ENCODE measurements at places on chromosomes 3 and 15.

DNA sequence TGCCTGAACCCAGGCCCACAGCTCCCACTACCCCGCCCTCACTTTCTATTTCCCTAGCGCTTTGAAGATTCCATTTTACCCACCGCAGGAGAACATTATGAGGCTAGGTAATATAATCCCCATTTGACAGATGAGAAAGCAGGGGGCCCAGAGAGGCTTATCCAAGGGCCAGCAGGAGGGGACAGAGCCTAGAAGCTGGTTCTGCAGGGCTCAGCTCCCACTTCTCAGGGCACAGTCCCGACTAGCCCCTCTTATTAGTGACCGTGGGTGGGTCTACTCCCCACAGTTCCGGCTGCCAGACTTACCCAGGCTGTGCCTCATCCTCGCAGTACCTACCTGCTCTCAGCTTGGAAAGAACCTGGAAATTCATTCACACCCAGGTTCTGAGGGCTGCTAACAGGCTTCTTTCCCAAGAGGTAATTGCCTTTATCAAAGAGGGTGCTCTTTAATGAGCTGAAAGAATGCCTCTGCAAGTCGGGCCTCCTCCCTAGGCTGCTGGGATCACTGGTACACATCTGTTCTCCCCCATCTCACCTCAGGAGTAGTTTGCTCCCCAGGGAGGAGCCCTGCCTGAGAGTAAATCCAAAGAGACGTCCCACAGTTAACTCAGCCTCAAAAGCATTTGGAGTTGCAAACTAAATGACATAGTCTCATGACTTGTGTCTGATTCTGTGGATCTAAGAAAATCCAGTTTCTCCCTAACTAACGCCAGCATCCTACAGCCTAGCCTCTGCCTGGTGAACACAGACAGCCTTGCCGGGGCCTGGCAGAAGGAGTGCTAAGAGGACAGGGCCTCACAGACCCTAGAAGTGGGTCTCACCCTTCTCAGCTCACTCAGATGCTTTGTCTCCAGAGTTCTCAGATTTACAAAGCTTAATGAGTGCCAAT lies 125.0 kb downstream of the CHSY1 start:
- DNase-seq = no peak

DNA sequence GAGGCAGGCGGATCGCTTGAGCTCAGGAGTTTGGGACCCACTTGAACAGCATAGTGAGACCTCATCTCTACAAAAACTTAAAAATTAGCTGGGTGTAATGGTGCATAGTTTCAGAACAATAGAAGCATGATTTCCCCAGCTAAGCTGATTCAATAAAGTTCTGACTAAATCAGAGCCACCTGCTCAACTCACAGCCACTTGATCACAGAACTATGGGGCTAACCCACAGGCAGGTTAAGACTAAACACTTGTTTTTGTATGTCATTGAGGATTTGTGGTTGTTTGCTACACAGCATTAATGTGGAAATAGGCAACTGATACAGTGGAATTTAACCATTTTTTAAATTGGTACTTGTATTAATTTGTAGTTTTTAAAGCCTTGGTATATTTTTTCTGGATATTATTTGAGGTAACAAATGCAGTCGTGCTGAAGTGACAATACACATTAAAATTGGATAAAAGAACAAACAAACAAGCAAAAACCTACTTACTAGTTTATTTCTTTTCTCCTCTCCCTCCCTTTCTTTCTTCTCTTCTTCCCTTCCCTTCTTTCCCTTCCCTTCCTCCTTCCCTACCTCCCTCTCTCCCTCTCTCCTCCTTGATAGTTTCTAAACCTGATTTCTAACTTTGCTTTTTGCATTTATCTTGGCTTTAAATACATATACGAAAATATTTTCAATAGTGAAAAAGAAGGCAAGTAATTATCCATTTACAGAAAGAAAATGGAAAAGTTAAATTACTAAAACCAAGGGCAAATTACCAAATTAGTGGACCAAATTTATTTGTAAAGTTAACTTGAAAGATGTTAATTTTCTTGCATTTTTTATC lies 32.1 kb downstream of the OXSM start:
- no peak for DNase-seq

GRCh38 chr3:158313338-158313927 lies 203.5 kb downstream of the RSRC1 start:
- DNase-seq = no peak

- no peak for DNase-seq
Measured at GRCh38 chr3:163056874-163057497, 1560.4 kb downstream of the OTOL1 start.

DNA sequence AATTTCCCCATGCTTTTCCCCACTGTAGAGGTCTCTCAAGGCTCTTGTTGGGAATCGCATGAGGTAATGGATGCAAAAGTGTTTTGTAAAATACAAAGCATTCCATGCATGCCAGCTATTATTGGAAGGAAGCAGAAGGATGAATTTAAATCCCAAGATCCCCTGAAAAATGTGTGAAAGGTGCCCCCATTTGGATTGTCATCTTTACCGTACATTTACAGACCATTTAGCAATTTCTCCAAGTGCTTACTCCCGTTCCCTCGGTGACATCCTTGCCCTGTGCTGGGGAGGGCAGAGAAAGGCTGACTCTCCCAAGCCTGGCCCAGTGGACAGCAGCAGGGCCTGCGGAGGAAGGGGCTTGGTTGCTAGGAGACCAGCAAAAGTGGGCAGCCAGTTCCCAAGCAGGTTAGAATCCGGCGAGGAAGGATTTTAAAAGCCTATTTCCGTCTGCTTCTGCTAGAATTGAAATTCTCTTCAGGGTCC lies 31.1 kb upstream of the NEO1 start:
- DNase-seq = no peak

DNA sequence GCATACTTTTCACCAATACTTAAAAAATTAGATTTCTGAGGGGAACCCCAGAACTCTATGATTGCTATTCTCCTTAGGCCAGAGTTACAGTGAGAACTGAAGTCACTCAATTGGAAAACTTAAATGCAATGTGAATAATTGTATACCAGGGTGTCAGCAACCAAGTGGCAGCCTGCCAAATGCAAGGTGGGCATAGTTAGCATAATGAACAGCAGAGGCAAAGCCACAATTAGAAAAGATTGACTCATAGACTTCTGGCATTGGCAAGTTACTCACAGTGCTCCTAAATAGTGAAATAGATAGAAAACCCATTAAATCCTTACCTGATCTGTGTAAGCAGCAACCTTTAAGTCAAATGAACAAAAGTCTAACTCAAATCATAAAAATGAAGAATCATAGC lies 94.9 kb downstream of the BCHE start:
- DNase-seq = no peak

- DNase-seq = no peak
Measured at GRCh38 chr15:54638666-54639065, 558.1 kb downstream of the RSL24D1 start.

GRCh38 chr3:21398461-21398860 lies 352.5 kb downstream of the ZNF385D start:
- no peak for DNase-seq

DNA sequence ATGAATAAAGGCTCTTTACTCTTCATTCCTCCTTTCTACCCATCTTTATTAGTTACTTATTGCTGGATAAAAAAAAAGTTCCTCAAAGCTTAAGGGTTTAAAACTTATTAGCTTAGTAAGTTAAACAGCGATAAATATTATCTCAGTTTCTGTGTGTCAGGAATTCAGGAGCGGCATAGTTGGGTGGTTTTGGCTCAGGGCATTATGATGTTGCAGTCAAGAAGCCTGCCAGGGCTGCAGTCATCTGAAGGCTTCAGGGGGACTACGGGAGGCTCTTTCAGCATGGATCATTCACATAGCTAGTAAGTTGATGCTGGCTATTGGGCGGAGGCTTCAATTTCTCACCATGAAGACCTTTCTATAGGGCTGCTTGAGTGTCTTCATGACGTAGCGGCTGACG lies 1.9 kb upstream of the DLG1 start:
- no peak for DNase-seq

DNA sequence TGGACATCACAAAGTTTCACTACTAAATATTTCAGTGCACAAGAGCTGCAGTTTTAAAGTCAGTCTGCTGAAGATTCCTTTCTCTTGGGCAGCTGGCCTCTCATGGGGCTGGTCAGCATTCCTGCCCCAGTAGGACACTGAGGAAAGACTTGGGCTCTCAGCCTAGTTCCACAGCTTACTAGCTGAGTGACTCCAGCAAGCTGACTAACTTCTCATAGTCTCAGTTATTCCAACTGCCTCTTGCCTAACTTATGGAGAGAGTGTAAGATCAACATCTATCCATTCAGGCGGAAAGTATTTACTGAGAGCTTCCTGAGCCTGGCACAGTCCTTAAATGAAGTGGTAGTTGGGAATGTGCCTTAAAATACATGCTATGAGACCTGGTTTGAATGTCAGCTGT lies 27.0 kb downstream of the TM4SF4 start:
- DNase-seq = no peak

- no peak for DNase-seq
Measured at GRCh38 chr3:113219605-113220300, 8.4 kb downstream of the BOC start.

GRCh38 chr15:49215768-49216739 lies 46.0 kb downstream of the GALK2 start:
- DNase-seq = no peak

DNA sequence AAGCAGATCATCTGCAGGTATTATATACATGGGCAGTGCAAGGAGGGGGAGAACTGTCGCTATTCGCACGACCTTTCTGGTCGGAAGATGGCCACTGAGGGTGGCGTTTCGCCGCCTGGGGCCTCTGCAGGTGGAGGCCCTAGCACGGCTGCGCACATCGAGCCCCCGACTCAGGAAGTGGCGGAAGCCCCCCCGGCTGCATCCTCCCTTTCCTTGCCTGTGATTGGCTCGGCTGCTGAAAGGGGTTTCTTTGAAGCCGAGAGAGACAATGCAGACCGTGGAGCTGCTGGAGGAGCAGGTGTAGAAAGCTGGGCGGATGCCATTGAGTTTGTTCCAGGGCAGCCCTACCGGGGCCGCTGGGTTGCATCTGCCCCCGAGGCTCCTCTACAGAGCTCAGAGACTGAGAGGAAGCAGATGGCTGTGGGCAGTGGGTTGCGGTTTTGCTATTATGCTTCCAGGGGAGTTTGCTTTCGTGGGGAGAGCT lies 639 bp downstream of the MKRN3 start:
- no peak for DNase-seq

- no peak for DNase-seq
Measured at GRCh38 chr3:65669163-65669875, 369.4 kb downstream of the MAGI1 start.

DNA sequence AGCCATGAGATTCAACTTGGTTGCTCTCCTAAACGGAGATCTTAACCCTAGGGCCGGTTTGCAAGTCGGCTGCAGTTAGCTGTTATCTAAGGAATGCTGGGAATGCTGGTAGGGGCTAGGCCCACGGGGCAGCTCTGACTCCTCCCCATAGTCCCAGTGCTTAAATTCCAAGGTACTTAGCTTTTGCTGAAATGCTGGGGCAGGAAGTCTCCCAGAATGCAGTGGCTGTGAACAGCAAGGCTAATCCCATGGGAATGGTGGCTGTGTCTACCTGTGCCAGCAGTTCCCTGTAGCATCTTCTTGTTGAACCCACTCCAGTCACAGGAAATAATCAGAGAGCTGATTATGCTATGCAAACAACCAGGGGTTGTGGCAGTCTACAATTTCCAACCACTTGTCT lies 102.5 kb upstream of the TJP1 start:
- no peak for DNase-seq

- no peak for DNase-seq
Measured at GRCh38 chr3:27939940-27940339, 217.8 kb upstream of the EOMES start.

- DNase-seq = no peak
Measured at GRCh38 chr3:126958638-126959085, 24.3 kb upstream of the PLXNA1 start.

DNA sequence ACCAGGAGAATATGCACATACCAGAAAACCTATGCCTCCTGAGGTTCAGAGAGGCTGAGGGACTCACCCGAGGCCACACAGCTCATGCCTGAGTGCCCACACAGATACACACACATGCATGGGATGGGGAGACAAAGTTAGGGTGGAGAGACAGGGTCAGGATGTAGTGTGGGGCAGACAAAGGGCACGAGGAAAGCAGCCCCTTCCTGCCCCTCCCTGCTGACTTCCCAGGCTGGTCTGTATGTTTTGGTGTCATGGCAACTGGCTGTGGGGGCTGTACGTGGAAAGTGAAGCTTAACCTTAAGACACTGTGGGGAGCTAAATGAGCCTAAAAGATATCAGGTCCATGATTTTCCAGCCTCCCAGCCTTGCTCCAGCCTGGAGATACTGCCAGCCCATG lies 57.8 kb downstream of the EPHB3 start:
- no peak for DNase-seq

GRCh38 chr3:168889666-168890065 lies 773.8 kb downstream of the MECOM start:
- DNase-seq = no peak
